Kasumi-1 (cell line): ENCODE measurements at places on chromosomes 7 and 10.

GRCh38 chr10:22475651-22476600 lies 130.6 kb downstream of the SPAG6 start:
- DNase-seq, result no peak

DNA sequence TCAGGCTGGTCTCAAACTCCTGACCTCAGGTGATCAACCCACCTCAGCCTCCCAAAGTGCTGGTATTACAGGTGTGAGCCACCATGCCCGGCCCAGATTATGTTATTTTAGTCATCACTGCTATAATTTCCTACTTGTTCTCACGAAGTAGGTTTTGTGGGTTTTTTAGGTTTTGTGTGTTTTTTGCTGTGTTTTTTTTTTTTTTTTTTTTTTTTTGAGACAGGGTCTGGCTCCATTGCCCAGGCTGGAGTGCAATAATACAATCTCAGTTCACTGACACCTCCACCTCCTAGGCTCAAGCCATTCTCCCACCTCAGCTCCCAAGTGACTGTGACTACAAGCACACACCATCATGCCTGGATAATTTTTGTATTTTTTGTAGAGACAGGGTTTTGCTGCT lies 20.9 kb upstream of the ANAPC16 start:
- no peak for DNase-seq

DNA sequence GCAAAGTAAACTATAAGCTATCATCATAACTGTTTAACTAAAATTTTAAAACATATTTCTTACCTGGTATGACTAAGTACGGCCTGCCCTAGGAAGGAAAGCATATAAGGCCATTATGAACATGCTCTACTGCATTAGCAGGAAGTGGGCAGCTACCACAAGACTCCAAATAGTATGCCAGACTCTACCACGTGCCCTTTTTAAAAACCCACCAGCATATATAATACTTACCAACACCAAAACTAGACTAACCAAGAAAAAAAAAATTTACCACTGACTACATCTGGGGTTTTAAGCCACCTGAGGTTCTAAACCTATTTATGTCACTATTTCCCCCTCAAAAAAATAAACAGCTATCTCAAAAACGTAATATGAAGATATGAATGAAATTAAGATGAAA lies 30.1 kb downstream of the NUDCD3 start:
- peak; percentile 90 for DNase-seq

GRCh38 chr7:25675789-25676474 lies 447.6 kb upstream of the NPVF start:
- no peak for DNase-seq

- DNase-seq, result no peak
These were observed at the start of gene PDE1C for GRCh38 chr7:32070406-32071360. Gene PDE1C (minus strand): TSS chr7:32070407.

- no peak for DNase-seq
These were observed 71.6 kb downstream of the INPP5A start for GRCh38 chr10:132609211-132609610.

DNA sequence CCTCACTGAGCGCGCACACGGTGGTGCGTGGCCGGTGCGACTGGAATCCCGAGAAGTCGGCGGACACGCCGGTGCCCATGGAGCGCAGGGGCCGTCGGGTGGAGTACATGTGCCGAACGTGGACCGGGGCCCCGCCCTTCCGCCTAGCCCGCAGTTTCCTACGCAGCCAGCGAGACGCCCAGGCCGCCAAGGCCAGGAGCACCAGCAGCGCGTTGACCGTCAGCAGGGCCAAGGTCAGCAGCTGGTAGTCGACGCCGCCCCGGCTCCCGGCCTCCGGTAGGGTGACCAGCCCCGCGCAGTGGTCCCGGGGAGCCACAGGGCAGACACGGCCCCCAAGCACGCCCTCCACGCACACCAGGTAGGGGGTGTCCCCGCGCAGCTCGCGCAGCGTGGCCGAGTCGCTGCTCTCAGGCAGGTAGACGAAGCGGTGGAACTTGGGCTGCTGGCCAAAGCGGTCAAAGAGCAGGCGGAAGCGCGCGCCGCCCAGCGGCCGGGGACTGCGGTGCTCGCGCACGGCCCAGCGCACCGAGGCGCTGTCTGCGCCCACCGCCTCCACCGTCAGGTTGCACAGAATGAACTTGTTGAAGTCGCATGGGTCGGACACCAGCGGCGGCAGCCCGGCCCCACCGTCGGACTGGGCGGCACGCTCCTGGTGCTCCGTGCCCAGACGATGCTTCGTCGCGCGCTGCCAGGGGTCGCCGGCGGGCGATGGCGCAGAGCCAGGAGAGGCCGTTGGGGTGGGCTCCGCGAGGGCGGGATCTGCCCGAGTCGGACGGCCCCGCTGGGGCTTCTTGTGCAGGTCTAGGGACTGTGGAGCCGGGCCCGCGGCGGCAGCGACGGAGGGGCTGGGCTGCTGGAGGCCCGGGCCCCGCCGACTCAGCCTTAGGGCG lies 2.2 kb downstream of the TRIL start:
- DNase-seq, result no peak

GRCh38 chr7:69996121-69996520 lies 397.8 kb downstream of the AUTS2 start:
- DNase-seq, result no peak

DNA sequence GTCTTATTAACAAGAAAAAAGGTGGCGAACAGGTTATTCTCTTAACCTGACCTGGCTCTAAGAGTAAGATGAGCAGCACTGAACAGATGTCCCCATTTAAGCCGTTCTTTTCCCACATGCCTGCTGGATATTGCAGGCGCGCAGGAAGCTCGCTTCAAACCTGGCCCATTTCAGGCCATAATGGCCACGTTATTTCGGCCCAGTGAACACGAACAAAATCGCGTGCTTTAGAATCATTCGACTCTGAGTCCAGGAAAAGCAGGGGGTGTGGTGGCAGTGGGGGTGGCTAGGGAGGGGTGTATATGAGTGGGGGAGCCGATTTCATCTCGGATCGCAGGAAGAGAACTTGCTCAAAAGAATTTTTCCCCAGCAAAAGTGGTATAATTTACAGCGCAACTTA lies 6.6 kb upstream of the SP8 start:
- DNase-seq, result no peak

DNA sequence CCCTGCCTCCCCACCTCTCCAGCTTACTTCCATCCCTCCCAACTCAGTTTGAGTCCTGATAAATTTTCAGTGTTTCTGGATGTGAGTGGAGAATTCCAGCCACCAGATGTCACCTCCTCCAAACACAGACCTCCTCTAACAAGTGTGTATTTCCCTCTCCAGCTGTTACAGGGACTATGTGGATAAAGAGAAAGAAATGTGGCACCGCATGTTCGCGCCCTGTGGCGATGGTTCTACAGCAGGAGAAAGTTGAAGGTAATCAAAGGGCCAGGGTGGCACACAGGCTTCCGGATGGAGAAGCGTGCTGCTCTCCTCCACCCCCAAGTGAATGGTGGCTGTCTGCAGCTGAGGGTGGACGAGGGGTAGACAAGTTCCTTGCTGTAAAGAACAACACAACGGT lies 14.7 kb downstream of the FKBP6 start:
- no peak for DNase-seq

DNA sequence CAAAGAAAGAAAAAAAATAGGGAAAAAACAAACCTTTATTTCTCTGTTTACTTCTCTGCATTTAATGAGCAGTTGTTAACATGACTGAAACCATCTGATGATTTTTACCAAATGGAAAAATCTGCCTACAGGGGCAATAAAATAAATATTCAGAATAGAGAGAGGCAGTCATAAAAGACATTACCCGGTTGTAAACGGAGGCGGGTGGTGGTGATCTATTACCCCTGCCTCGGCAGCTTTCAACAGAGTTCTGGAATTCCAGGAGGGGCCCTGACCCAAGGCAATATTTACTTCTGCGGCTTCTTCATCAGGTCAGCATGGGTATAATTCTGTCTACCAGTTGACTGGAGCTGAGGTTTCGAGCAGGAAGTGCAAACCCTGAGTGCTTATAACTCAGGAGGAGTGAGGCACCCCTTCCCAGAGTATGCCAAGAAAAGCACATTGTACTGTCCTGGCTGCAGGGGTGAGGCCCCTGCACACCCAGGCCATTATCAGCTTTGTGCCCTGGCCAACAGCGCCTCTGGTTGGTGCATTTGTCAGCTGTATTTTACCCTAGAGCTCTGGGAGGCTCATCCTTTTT lies 8.2 kb upstream of the CXCL12 start:
- DNase-seq, result no peak

GRCh38 chr7:113790025-113790424 lies 128.8 kb downstream of the PPP1R3A start:
- DNase-seq, result no peak

GRCh38 chr10:104657457-104657856 lies 16.4 kb downstream of the SORCS3 start:
- no peak for DNase-seq

- no peak for DNase-seq
These were observed 55.9 kb downstream of the SVOPL start for GRCh38 chr7:138645284-138645683.

- no peak for DNase-seq
These were observed 261.0 kb downstream of the GRID1 start for GRCh38 chr10:86105640-86106039.

DNA sequence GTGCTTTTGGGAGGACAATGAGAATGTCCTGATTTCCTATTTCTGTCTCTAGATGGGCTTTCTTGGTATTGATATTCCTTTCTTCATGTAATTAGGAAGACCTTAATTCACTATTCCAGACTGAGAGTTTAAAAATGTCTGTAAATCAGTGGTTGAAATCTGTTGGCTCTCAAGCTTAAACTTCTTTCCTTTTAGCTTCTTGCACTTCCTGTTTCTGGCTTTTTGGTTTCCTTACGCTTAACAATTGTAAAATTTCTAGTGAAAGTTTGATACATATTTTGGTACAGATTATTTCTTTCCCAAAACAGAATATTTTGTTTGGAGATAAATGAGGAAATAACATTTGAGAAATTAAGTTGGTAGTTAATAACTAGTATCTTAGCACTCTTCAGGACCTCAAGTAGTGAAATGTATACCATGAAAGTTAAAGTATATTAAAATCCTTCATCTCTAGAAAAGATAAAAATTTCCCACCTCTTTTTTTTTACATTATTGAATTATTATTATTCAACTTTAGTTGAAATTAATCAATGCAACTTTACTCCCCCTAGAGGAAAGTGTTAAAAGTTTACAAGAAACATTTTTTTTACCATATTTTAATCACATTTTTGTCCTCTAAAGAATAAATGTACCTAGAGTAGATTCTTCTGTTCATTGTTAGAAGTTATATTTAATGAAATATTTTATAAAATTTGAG lies 137.2 kb downstream of the PHTF2 start:
- peak; percentile 36 for DNase-seq

DNA sequence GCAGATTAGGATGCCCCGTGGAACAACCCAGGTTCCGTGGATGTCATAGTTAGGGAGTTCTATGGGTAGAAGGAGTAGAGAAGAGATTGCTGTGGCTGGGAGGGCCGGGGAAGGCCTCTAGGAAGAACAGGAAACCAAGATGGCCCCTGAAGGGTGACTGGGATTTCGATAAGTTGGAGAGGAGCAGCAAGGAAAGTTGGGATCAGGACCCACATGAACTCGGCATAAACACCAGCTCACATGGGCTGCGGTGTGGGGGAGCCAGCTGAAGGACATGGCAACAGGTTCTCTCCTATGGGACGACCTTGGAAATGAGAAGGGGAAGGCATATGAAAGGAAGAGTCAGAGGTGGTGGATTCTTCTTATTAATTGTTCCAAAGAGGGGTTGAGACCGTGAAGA lies 333.7 kb upstream of the SHH start:
- no peak for DNase-seq

GRCh38 chr7:36670585-36671431 lies 53.5 kb downstream of the AOAH start:
- DNase-seq, result peak; percentile 94

DNA sequence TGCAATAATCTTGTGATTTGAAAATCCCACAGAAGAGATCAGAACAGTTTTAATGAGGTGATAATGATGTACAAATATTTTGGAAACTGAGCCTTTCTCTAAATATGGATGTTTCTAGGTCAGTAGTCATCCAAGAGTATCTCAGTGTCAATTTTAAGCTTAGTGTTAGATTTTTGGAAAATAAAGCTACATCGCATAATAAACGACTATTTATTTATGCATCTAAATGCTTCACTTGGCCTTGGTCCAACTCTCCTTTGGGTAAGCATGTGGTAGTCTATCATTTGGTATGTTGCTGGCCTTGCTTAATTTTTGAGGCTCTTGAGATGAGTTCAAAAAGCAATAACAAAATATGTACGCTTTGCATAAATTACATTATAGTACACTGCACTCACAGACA lies 5.4 kb upstream of the PPP1R9A start:
- DNase-seq, result no peak

GRCh38 chr7:69624435-69625230 lies 26.4 kb downstream of the AUTS2 start:
- DNase-seq, result no peak

- no peak for DNase-seq
These were observed 65.4 kb downstream of the FAM204A start for GRCh38 chr10:118276727-118277126.

- no peak for DNase-seq
These were observed 234.2 kb downstream of the CRPPA start for GRCh38 chr7:16187131-16187530.

DNA sequence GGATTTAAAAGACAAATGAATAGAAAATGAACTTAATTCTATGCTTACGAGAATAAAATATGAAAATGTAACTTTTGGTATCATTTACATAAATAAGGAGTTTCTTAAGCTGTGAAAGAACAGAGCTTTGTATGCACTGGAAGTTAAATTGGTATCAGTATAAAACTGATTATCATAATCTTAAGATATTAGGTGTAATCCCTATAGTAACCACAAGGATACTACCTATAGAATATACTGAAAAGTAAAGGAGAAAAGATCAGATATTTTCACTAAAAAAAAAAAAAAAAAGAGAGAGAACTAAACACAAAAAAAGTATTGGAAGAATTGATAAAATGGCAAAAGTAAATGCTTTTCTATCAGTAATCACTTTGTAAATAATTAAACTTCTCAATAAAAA lies 100.1 kb downstream of the TWIST1 start:
- DNase-seq, result no peak

GRCh38 chr7:134031835-134032617 lies 95.1 kb upstream of the LRGUK start:
- DNase-seq, result peak; percentile 3

GRCh38 chr10:56370217-56371113 lies 9.4 kb upstream of the ZWINT start:
- DNase-seq, result peak; percentile 38

- no peak for DNase-seq
These were observed 75.8 kb upstream of the LRRC17 start for GRCh38 chr7:102836977-102837376.

DNA sequence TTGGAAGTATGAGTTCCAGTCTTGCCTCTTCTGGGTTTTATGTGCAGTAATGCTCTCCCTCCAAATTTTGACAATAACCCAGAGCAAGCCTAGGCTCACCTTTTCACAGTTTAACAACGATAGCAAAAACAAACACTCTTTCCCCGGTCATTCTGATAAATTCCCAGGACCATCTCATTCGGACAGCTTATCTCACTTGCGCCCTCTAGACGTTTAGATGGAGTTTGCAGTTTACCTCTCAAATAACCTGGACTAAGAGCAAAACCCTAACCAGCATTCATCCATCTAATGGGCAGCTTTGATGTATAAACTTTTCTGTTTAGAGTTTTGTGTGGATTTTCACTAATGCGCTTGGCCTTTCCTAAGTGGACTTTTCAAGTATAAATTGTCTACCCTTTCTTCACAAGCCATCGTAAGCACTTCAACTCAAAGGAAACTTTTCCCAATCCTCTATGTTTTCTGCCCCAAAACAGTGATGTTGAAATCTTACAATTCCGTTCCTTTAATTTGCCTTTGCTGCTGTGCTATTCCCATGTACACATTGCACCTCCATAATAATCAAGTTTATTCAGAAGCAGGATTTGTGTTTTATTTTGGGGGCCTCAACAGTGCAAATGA lies 114.9 kb downstream of the HDAC9 start:
- peak; percentile 6 for DNase-seq

- no peak for DNase-seq
These were observed 7.4 kb downstream of the EGFR start for GRCh38 chr7:55026086-55026790.
